Stimulated activated CD8-positive, alpha-beta memory T cell treated with anti-CD3 and anti-CD28 coated beads, Interleukin-2, amount 100 ng/mL, for 1 hour (primary cell): ENCODE measurements at places on chromosomes 7 and 10.

DNA sequence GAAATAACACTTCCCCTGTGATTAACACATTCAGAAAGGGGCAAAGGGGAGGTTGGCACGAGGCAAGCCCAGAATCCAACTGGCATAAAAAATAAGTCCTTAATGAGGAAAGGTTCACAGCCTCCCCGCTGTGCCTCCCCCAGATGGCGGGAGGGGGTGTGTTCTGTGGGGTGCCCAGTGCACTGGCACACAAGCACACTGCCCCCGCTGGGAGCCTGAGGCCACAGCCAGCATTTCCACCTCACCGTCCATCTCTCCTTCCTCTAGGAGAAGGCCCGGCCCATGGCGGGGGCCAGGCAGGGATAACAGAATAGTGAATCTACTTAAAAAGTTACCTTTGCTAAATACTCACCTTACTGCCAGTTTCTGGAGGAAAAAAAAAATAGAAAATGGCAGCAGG is 43.2 kb downstream of the PRKAG2 start:
- DNase-seq: no peak

- no peak for DNase-seq
These were observed 80.7 kb upstream of the KIAA1217 start for GRCh38 chr10:24128066-24128730.

- no peak for DNase-seq
These were observed 34.7 kb downstream of the IMMP2L start for GRCh38 chr7:111527545-111527944.

DNA sequence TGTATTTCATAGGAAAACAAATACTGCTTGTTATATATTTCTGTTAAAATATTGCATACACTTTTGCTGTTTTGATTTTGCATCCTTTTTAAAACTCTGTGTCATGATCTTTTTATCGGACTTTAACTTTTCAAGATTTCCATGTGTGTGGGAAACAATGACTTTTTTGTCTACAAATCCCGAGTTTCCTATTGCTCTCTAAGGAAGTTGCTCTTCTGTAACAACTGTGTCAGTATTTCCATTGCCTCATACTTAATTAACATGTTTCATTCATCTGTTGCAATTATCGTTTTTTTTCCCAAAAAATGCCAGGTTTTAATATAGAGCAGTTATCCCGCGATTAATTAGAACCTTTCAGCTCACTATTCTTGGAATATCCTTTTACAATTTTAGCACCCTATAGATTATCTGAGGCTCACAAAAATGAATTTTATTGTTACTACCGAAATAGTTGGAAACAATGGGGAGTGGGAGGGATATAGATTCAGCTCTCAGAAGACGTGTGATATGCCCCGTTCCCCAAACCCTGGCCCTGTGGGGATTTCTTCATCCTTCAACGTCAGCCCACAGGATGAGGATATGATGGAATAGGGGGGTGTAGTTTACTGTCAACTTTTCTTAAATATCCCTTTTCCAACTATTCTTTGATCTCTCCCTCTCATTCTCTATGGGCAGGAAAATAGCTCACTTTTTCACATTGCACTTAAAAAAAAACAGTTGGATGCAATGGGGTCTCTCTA is 297.6 kb upstream of the IGFBP3 start:
- no peak for DNase-seq

- no peak for DNase-seq
These were observed 4.2 kb downstream of the PRKRIP1 start for GRCh38 chr7:102400360-102400759.

DNA sequence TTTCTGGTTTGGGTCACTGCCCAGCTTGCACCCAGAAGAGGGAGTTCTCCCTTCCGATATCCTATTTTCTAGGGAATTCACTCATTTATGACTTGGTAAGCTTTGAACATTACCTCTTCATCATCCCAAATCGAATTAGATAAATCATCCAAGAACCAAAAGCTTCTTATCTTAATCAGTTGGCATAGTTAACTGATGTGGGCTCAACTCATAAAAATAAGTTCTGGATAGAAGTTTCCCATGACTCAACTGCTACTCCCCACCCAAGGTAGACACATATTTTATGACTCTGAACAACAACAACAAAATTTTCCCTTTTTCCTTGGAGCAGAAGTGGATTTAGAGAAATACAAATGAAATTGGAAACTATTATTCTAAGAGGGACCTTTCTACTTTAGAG is 102.9 kb upstream of the CCDC6 start:
- DNase-seq: no peak

DNA sequence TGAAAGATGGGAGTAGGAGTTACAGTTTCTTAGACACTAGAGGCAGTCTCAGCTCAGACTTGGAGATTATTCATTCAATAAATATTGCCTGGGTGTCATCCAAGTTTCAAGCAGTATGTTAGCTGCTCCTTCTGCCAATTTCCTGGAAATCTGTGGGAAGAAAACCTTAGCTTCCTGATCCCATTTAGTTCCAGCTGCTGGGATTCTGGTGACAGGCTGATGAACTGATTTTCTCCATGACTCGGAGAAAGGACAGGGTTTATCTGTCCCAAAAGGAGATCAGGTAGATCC is 95.8 kb downstream of the CLEC2L start:
- no peak for DNase-seq

- no peak for DNase-seq
These were observed 486 bp downstream of the HIPK2 start for GRCh38 chr7:139777133-139777891.

- no peak for DNase-seq
These were observed 147.2 kb upstream of the KLF14 start for GRCh38 chr7:130881091-130881798.

DNA sequence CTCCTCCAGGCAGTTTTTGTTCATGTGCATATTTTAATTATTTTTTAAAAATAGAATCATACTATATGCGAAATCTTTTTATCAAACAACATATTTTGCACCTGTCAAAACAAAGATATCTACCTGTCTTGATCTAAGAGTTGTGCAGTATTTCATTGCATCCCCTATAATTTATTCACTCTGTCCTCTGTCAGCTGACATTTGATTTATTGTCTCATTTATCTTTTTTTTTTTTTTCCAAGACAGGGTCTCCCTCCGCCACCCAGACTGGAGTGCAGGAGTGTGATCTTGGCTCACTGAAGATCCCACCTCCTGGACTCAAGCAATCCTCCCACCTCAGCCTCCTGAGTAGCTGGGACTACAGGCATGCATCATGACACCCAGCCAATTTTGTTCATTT is 49.0 kb downstream of the PRLHR start:
- DNase-seq: no peak

DNA sequence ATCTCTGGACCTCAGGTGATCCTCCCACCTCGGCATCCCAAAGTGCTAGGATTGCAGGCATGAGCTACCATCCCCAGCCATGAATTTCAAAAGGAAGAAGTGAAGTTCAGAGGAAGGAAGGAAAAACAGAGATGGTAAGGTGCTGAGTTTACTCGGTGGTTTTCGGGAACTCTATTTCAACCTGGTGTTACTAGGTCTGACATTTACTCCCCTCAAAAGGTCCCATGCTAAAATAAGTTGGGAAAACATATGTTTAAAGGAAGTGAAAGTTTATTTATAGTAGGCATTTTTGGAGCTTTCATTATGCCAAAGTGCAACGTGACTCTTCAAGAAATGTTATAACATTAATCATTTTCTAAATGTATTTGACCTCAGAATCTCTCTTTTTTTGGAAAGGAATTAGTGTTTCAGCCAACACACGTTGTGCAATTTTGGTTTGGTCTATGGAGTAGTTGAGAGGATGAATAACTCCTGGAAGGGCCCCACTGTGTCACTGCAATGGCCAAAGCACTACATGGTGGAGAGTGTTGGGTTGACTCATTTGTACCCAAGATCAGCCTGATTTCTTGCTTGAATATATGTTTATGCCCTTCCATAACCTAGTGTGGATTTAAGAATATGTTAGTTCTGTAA is 114.7 kb upstream of the FAM171A1 start:
- no peak for DNase-seq

- no peak for DNase-seq
These were observed 7.5 kb upstream of the OPTN start for GRCh38 chr10:13092291-13093102.
